NT2/D1 (cell line): ENCODE measurements at places on chromosomes 16 and 17.

GRCh38 chr16:27383556-27384243, 18.3 kb upstream of the IL21R start:
- no peak for DNase-seq

- DNase-seq, result no peak
These were observed 148.8 kb upstream of the CORO6 start for GRCh38 chr17:29771546-29771945.

- no peak for DNase-seq
These were observed 71.4 kb upstream of the KCTD5 start for GRCh38 chr16:2610781-2611498.

- DNase-seq, result no peak
These were observed 6.3 kb upstream of the RNF227 start for GRCh38 chr17:7922269-7922844.

DNA sequence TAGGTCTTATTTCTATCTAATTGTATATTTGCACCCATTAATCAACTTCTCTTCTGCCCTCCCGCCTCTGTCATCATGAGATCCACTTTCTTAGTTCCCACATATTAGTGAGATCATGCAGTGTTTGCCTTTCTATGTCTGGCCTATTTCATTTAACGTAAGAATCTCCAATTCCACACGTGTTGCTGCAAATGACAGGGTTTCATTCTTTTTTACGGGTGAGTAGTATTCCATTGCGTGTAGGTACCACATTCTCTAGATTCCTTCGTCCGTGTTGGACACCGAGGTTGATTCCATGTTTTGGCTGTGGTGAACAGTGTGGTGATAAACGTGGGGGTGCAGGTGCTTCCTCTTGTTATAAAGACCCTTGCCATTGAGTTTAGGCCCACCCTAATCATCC, 64.7 kb upstream of the GSE1 start:
- DNase-seq, result no peak

DNA sequence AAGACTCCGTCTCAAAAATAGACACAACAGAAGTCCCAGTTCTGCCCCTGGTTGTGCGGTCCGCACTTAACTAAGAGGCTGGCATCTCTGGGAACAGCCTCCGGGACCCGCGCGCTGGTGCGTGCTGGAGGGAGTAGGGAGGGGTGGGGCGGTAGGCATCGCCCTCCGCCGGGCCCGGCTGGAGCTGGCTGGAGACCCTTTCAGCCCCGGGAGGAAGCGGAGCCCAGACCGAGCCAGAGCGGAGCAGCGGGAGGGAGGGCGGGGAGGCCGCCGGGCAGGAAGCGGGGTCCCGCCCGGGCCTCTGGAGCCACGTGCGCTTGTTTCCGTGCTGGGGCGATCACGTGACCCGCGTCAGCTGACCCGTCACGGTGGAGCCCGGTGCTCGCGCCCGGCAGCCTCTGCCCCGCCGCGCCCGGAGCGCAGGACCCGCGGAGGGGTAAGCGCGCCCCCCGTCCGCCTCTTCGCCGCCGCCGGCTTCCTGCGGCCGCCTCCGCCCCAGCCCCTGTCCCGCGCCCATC, at the start of gene WDR81:
WDR81 (plus strand) TSS at position 354 of the 518 bp plus-strand sequence. CDS start 256 bp downstream, outside the sequence.
- DNase-seq, result no peak

GRCh38 chr17:36846410-36847292, 90.6 kb upstream of the LHX1 start:
- DNase-seq, result no peak

DNA sequence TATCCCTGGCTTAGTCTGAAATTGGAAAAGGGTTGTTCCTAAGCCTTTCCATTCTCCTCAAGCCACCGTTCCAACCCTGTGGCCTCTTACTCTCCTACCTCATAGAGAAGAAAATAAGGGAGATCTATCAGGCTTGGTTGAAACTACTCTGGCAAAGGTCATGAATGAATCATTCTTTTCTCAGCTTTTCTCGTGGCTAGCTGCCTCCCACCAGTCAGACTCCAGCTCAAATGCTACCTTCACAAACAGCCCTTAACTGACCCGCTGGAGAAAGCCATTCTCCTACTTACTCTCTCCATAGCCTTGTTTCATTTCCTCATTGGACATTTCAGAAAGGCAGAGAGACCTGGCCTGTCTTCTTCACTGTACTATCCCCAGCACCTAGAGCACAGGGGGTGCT, 8.9 kb downstream of the MYH10 start:
- DNase-seq, result no peak

DNA sequence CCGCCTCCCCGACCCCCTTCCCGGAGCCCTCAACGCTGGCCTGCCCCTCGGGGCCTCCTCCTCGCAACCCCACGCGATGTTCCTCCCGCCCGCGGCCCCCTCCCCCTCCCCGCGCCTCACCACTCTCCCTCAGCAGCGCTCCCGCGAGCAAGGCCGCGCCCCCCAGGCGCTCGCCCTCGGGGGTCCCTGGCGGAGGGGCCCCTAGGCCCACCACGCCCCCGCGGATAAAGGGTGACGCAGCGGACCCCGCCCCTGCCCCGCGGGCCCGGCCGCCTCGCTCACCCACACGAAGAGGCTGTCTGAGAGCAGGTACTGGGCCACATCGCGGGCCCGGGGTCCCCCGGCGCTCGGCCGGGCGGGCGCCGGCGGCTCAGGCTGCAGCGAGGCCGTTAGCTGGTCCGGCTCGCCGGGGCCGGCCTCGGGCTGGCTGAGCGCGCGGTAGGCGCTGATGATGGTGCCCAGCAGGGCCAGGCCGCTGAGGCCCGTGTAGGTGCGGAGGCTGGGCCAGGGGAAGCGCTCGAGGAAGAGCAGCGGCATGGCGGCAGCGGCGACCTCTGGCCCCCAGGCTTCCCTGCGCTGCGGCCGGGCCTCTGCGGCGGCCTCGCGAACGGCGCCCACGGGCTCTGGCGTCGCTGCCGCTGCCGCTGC, 430 bp downstream of the AMFR start:
- DNase-seq, result no peak

DNA sequence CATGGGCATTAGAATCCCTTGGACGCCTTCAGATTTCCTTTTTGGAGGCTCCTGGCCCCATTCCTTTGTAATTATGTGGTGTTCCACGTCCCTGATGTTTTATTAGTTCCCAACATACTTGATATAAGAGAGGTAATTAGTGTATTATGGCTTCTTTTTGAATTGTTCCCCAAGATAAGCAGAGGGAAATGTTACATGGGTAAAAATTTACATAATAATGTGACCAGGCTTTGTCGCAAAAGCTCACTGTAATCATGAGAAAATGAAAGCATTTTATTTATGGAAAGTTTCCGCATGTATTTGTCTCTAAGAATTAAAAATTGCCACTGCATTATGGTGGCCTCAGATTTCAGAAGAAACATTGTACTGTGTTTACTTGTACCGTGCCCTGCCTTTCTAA, 177.8 kb downstream of the PRKCA start:
- no peak for DNase-seq

GRCh38 chr17:29322363-29322762, 28.4 kb upstream of the NUFIP2 start:
- no peak for DNase-seq

- DNase-seq, result no peak
These were observed 1.0 kb upstream of the YPEL3 start for GRCh38 chr16:30096862-30097563.

DNA sequence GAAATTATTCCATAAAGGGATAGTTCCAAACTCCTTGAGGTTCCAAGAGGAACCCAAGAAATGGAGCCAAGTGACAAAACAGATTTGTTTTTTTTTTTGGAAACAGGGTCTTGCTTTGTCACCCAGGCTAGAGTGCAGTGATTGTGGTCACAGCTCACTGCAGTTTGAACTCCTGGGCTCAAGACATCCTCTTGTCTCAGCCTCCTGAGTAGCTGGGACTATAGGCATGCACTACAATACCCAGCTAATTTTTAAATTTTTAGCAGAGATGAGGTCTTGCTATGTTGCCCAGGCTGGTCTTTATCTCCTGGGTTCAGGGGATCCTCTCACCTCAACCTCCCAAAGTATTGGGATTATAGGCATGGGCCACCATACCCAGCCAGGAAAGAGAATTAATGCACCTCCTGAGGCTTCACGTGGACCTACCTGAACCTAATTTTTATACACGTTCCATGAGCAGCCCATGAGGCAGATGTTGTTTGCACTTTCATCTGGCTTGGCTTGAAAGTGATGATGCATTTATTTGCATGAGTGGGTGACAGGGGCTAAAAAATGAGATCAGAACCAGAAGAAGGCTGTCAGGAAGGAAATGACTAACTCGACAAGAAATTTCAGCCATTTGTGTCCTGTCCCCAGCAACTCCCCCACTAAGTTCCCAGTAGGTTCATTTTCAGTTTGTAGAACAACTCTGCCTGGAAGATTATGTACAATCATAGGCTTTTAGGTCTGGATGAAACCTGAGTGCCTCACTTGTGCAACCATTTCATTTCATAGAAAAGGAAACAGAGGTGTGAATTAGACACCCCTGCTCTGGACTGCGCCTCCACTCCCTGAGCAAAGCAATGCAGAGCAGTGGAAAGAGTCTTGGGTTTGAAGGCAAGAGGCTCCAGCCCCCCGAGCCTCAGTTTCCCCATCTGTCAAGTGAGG, 10.3 kb upstream of the IRF8 start:
- no peak for DNase-seq

DNA sequence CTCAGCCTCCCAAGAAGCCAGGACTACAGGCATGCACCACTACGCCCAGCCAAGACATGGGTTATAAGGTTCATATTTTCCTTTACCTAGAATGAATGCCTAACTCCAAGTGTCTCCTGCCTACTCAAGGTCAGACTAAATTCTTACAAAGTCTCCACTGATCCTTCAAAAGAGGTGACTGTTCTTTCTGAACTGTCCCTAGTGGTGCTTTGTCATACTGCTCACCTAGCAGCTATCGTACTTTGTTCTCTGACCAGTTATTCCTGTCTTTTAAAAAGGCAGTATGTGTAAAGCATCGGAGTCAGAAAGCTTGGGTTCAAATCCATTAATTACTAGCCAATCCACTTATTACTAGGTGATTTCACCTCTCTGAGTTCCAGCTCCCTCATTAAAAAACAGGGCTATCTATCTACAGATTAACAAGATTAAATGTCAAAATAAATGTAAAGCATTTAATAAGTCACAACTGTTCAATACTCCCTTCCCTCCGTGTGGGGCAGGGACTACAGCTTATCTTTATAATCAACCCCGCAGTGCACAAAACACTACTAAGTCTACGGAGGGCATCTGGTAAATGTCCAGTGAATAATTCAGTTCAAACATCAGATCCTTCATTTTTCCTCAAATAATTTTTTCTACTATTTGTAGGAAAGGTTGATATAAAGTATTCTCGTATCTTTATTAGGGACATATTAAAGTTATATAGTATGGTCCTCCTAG, 20.0 kb upstream of the ITGA2B start:
- no peak for DNase-seq

DNA sequence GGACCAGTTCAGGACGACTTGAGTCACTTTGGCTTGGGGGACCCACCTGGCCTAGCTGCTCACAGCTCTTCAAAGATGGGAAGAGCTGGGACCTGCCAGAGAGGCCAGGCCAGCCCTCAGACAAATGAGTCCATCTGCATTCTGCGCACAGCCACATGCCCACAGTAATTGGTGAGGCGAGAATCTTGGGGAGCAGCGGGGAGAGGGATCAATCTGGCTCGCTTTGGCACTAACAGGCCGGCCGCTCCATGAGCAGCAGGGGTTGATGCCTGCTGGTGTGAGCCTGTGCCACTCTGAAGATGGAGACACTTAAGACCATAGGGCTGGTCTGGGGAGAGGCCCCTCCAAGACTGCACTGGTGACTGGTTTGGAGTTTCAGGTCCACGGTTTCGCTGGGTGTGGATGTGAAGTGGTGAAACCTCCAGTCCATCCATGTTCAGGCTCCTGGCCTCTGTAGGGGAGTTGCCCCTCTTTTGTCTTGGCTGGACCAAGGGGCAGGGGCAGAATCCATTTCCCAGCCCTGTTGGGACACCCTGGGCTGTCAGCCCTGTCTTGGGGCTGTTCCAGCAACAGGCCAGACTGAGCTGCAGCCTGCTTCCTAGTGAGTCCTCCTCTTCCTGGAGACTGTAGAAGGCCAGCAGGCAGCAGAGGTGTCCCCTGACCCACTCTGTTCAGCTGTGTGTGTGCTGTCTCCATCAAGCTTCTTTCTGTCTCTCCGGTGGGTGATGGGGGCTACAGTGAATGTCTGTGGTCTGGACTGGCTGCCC, 7.3 kb downstream of the CTRL start:
- DNase-seq, result no peak

DNA sequence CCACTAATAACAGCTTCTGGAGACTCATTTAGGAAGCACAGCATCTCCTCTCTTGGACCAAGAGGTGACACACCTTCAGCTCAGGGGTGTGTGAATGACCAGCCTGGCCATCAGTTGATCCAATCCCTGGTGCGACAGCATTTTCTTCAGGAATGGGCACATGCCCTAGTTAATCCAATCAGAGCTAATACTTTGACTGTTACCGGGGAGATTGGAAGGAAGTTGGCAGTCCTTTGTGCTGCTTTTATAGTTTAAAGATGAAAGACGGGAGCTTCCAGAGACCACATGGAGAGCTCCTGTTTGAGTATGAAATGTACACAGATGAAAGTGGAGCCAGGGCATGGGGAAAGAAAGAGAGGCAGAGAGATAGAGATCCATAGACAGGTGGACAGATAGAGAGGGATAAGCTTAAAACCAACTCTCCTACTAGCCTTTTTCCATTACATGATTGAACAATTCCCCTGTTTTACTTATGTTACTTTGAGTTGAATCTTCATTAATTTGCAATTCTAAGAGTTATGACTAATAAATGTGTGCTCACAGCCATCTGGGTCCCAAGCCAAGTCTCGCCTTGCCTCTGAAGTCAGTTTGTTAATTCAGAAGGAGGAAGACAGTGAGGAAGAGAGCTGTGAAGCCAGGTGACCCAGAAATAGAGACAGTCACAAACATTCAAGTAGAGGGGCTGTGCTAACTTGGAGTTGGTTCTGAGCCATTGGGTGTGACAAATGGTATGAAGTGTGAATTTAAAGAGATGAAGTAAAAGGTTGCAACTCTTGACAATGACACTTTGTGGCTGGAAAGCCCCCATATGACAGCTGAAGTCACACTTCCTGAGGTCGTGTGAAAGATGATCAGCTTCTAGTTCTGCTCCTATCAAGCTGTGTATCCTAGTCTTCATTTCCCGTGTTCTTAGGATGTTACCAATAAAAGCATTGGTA, 120.0 kb upstream of the GOT2 start:
- no peak for DNase-seq

GRCh38 chr17:79721993-79722671, 8.6 kb upstream of the ENPP7 start:
- no peak for DNase-seq

- no peak for DNase-seq
These were observed 372.3 kb upstream of the MON1B start for GRCh38 chr16:76818606-76819181.
